ENCODE measurements at places on chromosomes 6 and 20.

GRCh38 chr6:132812756-132813172 lies 1.6 kb upstream of the RPS12 start:
- no peak for DNase-seq

GRCh38 chr6:158018041-158018771 lies 36.5 kb downstream of the SYNJ2 start:
- no peak for DNase-seq

- no peak for DNase-seq
Measured at GRCh38 chr6:139367810-139368351, 6.6 kb downstream of the CITED2 start.

DNA sequence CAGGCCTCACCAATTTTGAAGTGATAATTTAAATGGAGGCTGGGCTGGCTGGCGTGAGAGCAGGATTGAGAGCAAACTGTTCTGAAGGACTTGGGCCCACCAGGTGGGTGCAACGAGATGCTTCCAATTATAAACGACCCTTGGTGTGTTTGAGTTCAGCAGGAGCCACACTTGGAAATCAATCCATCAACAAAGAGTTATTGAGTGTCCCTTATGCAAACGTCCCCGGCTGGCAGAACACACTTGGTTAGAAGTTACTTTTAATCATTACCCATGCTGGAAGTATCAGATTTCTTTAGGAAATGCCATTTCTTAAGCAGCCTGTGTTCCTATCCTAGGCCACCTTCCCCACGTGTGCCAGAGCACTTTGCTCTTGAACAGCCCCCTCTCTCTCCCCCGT lies 37.8 kb upstream of the ZNF831 start:
- no peak for DNase-seq

DNA sequence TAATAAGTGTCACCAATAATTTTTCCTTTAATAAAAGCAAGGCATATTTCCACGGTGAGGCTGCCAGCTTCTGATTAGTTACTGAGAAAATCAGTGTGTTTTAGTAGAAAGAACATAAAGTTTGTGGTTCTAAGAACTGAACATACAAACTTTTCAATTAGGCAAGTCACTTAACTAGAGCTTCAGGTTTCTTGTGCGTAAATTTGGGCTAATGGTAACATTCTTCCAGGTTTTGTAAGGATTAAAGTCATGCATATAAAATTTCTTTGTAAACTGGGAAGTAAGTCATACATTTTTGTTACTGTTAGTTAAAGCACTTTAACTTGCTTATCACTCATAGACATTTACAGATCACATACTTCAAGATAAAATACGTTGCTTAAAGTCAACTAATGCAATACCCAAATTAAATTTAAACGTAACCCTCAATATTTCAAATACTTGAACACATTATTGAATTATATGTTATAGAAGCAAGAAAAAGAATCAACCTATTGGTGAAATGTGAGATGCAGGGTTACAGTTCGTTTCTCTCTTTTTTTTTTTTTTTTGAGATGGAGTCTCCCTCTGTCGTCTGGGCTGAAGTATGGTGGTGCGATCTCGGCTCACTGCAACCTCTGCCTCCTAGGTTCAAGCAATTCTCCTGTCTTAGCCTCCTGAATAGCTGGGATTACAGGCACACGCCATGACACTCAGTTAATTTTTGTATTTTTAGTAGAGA lies 327.3 kb upstream of the NOX3 start:
- DNase-seq: no peak

DNA sequence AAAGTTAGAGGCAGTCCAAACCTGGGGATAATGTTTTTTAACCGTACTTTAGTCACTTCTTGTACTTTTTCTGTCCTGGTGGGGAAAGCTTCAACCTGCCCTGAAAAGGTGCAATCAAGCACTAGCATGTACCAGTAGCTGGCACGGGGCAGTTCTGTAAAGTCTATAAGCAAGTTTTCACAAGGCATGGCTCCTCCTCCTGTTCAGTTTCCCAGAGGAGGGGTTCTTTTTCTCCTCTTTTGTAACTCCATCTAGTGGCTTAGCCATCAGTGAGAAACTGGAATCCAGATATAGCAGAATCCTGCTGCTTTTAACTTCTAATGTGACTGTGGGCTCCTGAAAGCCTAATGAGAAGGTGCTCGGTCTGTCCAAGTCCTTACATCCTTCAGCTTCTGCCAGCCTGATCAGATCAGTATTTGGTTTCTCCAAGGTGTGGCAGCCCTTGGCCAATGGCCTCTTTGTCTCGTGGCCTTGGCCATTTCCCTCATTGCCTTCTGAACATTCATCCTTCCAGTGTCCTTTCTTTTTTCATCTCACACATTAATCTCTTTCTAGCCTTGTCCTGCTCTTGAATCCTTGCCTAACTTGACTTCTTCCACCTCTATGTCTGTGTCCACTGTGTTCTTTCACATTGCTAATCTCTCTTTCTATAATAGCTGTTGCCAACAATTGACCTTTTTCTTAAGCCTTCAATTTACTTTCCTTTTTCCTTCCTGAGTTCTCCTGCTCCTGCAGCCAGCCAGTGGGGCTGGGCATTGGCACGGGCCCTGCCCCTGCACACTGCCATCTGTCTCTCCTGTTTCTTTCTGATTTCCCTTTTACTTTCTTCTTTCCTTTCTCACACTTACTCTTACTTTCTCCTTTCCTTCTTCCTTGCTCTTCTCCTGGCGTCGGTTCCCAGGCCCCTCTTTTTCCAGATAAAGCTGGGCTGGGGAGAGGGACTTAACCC lies 222.0 kb upstream of the SYNCRIP start:
- no peak for DNase-seq

GRCh38 chr20:40046703-40047102 lies 642.3 kb downstream of the MAFB start:
- no peak for DNase-seq

- DNase-seq: no peak
Measured at GRCh38 chr6:11865680-11866300, 87.2 kb upstream of the ADTRP start.

DNA sequence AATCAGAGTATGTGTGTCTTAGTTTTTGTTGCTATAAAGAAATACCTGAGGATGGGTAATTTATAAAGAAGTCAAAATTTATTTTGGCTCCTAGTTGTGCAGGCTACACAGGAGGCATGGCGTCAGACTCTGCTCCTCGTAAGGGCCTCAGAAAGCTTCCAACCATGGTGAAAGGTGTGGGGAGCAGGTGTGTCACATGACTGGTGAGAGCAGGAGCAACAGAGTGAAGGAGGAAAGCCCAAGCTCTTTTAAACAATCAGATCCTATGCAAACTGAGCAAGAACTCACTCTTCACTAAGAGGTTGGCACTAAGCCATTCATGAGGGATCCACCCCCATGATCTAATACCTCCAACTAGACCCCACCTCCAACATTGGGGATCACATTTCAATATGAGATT lies 1524.3 kb downstream of the HACE1 start:
- no peak for DNase-seq

- no peak for DNase-seq
Measured at GRCh38 chr20:62724692-62725595, 16.3 kb downstream of the NTSR1 start.

DNA sequence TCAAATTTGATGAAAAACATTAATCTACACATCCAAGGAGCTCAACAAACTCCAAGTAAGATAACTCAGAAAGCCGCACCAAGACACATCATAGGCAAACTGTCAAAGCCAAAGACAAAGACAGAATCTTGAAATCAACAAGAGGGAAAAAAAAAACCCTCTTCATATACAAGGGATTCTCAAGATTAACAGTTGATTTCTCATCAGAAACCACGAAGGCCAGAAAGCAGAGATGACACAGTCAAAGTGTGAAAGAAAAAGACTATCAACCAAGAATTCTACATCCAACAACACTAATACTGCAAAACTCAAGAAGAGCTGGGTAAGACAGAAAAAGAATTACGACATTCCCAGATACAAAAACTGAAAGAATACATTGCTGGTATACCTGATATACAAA lies 73.8 kb downstream of the CDK19 start:
- no peak for DNase-seq

GRCh38 chr6:83860782-83861495 lies 1.4 kb downstream of the CYB5R4 start:
- no peak for DNase-seq

GRCh38 chr6:109877028-109878004 lies 100.8 kb upstream of the GPR6 start:
- DNase-seq: no peak

- no peak for DNase-seq
Measured at GRCh38 chr20:50321797-50322480, 131.3 kb downstream of the CEBPB start.

- DNase-seq: no peak
Measured at GRCh38 chr20:50323209-50323608, 132.6 kb downstream of the CEBPB start.

DNA sequence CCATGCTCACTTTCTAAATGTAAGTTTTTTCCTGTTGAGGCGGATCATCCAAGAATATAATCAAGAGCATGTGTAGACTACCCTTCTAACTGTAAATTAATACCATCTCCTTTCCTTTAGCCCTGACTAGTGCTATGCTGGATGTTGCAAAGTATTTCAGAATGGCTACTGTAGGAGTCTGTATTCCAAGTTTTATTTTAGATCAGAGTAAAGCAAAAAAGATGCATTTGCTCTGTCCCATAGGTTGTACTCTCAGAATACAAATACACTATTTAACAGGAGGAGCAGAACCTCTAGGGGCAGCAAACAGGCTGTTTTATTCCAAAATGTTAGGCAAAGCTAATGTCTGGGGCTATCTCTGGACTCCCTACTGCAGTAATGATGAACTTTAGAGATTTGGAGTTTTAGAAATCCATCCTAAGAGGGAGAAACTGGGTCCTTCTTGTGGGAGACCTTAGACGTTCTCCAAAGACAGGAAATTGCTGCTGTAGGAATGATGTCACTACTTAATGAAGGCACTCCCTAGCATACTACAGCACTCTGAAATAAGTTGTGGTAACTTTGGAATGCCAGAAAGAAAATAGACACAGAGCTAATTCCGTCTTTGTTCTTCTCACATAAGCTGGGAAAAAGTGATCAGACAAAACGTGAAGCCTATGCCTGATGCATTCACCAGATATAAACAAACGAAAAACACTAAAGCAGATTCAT lies 392.4 kb upstream of the HS3ST5 start:
- no peak for DNase-seq

- DNase-seq: no peak
Measured at GRCh38 chr6:116931456-116931855, 54.4 kb downstream of the RFX6 start.

DNA sequence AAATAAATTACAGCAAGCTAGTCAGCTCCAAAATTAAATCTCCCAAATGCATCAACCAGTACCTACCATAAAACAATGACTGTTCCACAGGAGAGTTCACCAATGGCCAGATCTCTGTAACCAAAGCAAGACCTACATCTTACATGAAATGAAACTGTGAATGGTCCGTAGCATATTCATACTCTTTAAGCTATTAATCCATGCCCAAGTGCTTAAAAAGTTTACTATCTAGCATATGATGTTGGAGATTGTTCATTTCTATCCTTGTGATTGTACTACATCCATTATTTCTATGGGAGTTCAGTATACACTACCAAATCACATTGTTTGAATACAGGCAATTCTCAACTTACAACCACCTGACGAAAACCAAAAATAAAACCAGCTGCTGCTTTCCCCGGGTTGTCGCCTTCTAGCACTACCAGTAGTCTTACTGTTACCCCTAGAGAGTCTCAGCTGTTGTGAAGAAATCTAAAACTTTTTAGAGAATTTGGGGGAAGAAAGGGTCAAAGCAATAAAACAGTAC lies 38.0 kb downstream of the HIVEP2 start:
- DNase-seq: no peak

Data from NCI-H460 (cell line).